GM23248 (cell line): ENCODE measurements at places on chromosomes 12 and 14. TPM values are rescaled to one million over a fixed set of nuclear protein-coding genes. Genes with fewer than 3 reads are reported as not detected.
A peak's percentile ranks its signal among the peaks of the same experiment; 100 is the strongest.

DNA sequence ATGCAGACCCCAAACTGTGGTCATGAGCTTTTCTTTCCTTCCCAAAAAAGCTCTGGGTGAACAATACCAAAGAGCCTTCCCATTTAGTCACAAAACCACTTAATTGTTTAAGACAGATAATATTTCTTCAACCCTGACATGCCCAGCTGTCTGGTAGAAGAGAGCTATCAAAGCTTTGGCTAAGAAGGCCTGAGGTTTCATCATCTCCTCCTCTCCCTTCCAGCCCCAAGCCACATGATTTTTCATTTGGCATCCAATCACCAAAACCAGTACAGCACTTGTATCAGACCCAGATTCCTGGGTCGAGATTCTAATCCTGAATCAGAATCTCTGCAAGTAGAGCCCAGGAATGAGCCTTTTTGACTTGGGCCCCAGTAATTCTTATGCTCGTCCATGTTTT lies 199.6 kb upstream of the TMEM260 start:
- H3K27me3 ChIP-seq: no peaks in the 10 kb centered on the region
- H3K4me3 ChIP-seq: no peak overlapping the region
- H3K36me3 ChIP-seq: no peaks in the 10 kb centered on the region
- H3K4me1 ChIP-seq: peaks cover 28% of the 10 kb centered on the region
- peak overlapping the region; percentile 40 for H3K27ac ChIP-seq

GRCh38 chr14:75604979-75605851 lies 26.8 kb downstream of the FLVCR2 start:
- DNase-seq: no peak
- no peak overlapping the region for H3K4me3 ChIP-seq
- no peaks in the 10 kb centered on the region for H3K4me1 ChIP-seq
- H3K27ac ChIP-seq: no peak overlapping the region

GRCh38 chr12:21659383-21659782 lies 1.7 kb upstream of the LDHB start:
- no peak overlapping the region for H3K27ac ChIP-seq
- no peaks in the 10 kb centered on the region; the same call in 1 of the 2 replicates for H3K27me3 ChIP-seq
- H3K4me1 ChIP-seq: peaks cover 12% of the 10 kb centered on the region; the same call in 1 of the 2 replicates
- H3K4me3 ChIP-seq: no peak overlapping the region
- no peak for DNase-seq

DNA sequence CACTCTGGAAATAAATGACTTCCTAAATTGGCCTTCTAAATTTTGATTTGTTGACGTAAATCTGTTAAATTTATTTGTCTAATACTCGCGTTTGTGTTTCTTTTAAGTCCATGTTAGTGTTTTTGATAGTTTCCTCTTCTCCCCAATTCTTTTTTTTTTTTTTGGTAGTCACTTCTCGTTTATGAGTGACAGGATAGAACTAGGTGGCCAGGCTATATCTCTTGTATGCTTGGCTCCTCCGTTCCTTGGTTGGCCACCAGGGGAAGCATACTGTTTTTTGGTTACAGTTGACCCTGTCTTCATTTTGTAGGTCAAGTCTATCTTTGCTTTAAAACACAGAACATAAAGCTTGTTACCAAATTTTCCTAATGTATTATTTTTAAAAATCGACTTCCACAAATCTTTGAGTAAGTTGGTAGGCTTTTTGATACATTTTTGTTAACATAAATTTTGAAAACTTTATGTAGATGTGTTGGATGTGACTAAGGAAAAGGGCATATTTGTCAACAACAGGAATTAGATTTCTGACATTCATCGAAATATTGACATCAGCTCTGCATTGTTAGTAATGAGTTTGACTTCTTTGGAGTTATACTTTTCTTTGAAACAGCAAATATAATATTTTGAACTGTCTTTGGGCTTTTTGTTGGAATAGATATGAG lies 2.2 kb downstream of the RCOR1 start:
- peak overlapping the region; percentile 93 for H3K4me3 ChIP-seq
- peaks cover 17% of the 10 kb centered on the region; the same call in 1 of the 2 replicates for H3K4me1 ChIP-seq
- no peaks in the 10 kb centered on the region for H3K27me3 ChIP-seq
- H3K27ac ChIP-seq: peak overlapping the region; percentile 81; the same call in 1 of the 2 replicates
- peak; percentile 83 for DNase-seq
- H3K36me3 ChIP-seq: no peaks in the 10 kb centered on the region

- peak; percentile 26 for DNase-seq
- peaks cover 7% of the 10 kb centered on the region for H3K4me1 ChIP-seq
- no peak overlapping the region for H3K27ac ChIP-seq
- H3K27me3 ChIP-seq: no peaks in the 10 kb centered on the region
- no peaks in the 10 kb centered on the region for H3K36me3 ChIP-seq
These were observed 122.0 kb downstream of the AKAP6 start for GRCh38 chr14:32450919-32451675.

DNA sequence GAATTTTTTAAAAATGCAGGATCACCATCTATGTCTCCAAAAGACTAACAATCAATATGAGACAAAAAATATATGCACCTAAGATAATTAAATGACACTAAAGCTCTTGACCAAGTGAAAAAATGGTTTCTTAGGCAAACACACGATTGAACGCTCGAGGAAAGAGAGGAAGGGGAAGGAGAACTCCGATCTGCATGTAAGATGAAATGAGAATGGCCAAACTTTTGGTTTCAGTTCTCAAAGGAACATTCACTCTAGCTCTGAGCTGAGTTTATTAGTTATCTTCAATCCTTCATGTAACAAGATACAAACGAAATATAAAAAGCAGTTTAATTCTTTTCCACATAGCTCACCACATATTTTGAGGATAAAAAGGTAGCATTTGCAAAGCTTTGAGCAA lies 2.8 kb downstream of the DYRK4 start:
- H3K36me3 ChIP-seq: no peaks in the 10 kb centered on the region
- no peak for DNase-seq
- no peak overlapping the region for H3K27ac ChIP-seq
- H3K4me3 ChIP-seq: no peak overlapping the region

The TRHDE gene
- total RNA-seq: 2.8 and 9.2 TPM in 2 replicates

The OLR1 gene
- total RNA-seq: 6.3 and 6.8 TPM in 2 replicates

The TMTC1 gene
- total RNA-seq: 20.5 and 25.3 TPM in 2 replicates

DNA sequence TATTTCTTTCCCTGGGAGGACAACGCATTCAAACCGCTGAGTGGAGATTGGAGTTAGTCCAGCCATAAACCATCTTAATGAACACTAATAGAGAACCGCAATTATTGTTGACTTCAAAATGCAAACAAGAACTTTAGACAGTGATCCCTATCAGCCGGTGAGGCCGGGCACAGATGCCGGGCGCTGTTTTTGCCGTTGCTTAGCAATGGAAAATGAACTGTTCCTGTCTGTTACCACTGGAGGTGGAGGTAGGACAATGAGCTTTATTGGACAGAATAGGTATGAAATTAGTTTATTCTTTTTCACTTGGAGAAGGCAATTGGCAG lies 216.8 kb downstream of the TTC8 start:
- peak overlapping the region; percentile 71 for H3K4me3 ChIP-seq
- H3K27me3 ChIP-seq: no peaks in the 10 kb centered on the region
- H3K36me3 ChIP-seq: no peaks in the 10 kb centered on the region
- peak overlapping the region; percentile 87 for H3K27ac ChIP-seq
- no peak for DNase-seq
- H3K4me1 ChIP-seq: peaks cover 8% of the 10 kb centered on the region; the same call in 1 of the 2 replicates
